ENCODE measurements at places on chromosomes 7 and 10.

GRCh38 chr7:104985259-104985617 is 28.8 kb upstream of the KMT2E start:
- no peak for DNase-seq

DNA sequence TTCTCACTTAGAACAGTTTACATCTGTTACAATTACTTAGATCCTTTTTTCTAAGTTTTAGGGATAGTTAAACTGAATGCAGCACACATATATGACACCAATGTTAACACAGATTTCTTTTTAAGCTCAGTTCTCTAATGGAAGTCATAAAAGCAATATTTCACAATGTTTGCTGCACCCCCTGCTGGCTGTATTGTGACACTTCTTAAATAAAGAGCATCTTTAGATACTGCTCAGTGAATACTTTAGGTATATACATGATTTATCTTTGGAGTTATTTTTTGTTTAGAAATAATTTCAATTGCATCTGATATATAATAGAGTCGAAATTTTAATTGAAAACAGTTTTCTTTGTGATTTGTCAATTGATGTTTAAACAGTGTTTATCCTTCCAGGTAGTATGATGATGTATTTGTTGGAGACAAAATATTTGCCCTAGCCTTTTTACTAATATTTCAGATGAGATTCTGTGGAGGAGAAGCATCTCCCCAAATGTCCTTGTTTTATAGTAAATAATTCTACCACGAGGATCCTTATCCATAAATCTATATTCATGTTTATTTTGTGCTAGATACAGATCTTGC is 174.4 kb downstream of the ST7 start:
- DNase-seq, result peak; percentile 39

DNA sequence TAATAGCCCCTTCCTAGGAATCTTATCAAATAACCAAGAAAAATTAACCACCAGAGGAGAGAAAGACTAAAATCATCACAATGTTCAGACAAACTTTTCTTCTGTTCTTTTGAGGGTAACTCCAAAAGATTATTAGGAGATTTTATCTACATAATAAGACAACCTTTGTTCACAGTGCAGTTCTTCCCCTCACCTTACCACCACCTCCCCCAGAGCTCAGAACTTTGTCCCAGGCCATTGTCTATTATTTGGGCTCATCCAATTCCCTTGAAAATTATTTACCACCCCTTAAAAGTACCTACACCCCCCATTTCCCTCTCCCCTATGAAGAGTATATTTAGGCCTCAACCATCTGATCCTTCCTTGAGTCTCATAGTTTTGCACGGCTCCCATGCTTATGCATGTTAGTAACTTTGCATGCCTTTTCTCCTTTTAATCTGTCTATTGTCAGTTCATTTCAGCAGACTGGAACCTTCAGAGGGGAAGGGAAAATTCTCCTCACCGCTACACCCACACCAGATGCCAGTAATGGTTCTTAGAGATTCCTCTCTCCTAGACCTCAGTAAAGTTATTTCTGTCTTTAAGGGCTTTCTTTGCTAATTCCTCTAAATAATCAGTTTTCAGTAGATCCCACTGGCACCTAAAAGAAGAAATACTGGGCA is 234.9 kb downstream of the SKIDA1 start:
- DNase-seq, result no peak

- DNase-seq, result no peak
Observed at GRCh38 chr10:75021379-75022249, 89.8 kb upstream of the SAMD8 start.

GRCh38 chr7:100173806-100174495 is 3.2 kb downstream of the GPC2 start:
- DNase-seq, result no peak

- DNase-seq, result no peak
Observed at GRCh38 chr7:46169384-46169755, 248.3 kb upstream of the IGFBP3 start.

DNA sequence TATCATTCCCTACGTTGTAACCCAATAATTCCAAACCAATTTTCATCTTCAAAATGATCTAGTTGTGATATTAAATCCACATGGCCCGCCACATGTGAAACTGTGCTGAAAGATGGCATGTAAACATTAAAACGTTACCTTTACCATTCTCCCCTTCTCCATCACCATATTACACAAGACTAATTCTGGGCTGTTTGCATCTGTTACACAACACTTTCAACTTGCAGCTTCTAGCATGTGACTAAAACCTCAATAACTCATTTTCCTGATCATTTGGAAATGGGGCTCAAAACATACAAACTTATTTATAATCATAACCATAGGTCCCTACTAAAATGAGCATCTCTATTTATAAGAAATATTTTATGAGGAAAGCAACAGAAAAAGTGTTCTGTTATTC is 4.7 kb downstream of the MTERF1 start:
- DNase-seq, result no peak

- DNase-seq, result no peak
Observed at GRCh38 chr7:135942614-135943013, 34.5 kb downstream of the MTPN start.

DNA sequence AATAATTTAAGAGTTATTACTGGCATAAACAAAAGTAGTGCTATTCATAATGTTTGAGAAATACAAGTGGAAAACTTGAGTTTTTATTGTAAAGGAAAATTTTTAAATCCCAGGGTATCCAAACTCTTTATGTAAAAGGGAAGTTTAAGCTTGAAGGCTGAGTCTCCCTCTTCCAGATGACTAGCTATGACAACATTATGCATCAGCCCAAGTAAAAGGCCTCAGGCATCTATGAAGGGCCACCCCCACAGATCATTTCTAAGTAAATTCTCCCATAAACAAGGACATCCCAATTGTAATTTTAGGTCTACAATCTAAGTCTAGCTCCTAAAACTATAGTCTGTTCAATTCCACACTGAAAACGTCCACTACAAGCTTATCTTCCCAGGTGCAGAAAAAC is 166.2 kb upstream of the STEAP1 start:
- DNase-seq, result no peak

- DNase-seq, result no peak
Observed at GRCh38 chr10:130756651-130757050, 554.9 kb downstream of the TCERG1L start.

All from right hindlimb (tissue), 1 donor.